ENCODE measurements at places on chromosomes 4 and X.

DNA sequence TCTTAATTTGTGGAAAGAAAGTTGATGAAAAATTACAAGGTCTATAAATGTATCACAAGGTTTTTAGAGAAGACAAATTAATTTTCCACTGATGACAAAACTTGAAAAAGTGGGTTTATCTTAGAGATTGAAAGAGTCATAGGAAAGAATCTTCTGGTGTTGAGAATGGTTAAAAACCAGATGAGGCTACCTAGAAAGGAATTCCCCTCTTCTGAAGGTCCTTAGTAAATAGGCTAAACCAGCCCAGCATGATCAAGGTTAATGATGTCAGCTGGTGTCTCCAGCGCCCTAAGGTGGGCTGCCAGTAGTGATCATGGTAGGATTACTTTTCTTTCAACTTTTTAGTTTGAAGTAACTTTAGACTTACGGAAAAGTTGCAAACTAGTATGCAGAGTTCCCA, 71.8 kb upstream of the PGRMC2 start:
- no peak for DNase-seq
- H3K4me1 ChIP-seq: no peaks in the 10 kb centered on the region
- no peaks in the 10 kb centered on the region for H3K27me3 ChIP-seq
- H3K36me3 ChIP-seq: no peaks in the 10 kb centered on the region
- H3K27ac ChIP-seq: no peak overlapping the region

DNA sequence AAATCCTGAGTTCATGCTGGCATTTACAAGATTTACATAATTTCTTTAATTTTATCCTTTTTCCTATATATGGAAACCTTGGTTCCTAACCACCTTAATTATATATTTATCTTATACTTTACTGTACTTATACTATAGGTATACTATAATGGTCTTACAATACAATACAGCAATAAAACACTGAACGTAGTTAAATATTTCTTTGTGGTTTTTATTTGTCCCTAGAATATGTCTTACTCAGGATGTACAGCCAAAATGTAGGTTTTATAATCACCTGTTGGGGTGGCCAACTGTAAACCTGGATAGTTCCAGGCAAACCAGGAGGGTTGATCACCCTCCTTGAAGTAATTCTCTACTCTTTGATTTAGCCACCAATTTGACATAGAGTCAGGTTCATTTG, 48.4 kb upstream of the KIT start:
- no peaks in the 10 kb centered on the region for H3K4me1 ChIP-seq
- H3K27me3 ChIP-seq: no peaks in the 10 kb centered on the region

- H3K4me3 ChIP-seq: no peak overlapping the region
- no peak overlapping the region for H3K27ac ChIP-seq
- no peak for DNase-seq
- H3K36me3 ChIP-seq: no peaks in the 10 kb centered on the region
- H3K27me3 ChIP-seq: no peaks in the 10 kb centered on the region
These were observed 18.1 kb downstream of the KIT start for GRCh38 chr4:54675721-54676461.

DNA sequence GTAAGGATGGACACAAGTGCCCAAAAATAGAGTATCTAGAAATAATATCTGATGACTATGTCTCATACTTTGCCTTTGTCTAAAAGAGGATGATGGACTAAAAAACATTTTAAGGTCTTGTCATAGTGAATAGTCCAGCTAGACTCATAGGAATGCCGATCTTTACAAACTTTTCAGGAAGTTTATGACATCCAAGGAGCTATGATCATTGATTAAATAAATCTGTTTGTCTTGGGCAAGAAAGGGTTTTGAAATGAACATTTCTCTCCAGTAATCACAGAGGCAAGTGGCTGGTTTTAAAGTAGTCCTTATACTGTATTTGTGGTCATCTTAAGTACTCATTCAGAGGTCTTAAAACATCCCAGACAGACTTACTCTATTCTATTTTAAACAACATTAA, 109.8 kb downstream of the MAPK10 start:
- no peak overlapping the region for H3K4me3 ChIP-seq
- H3K27me3 ChIP-seq: no peaks in the 10 kb centered on the region
- H3K27ac ChIP-seq: no peak overlapping the region
- DNase-seq: no peak

- DNase-seq: no peak
- no peak overlapping the region for H3K27ac ChIP-seq
- H3K4me1 ChIP-seq: peaks cover 4% of the 10 kb centered on the region
- H3K27me3 ChIP-seq: no peaks in the 10 kb centered on the region
- H3K4me3 ChIP-seq: no peak overlapping the region
- H3K36me3 ChIP-seq: no peaks in the 10 kb centered on the region
These were observed 14.7 kb downstream of the TRIM2 start for GRCh38 chr4:153218961-153219360.

DNA sequence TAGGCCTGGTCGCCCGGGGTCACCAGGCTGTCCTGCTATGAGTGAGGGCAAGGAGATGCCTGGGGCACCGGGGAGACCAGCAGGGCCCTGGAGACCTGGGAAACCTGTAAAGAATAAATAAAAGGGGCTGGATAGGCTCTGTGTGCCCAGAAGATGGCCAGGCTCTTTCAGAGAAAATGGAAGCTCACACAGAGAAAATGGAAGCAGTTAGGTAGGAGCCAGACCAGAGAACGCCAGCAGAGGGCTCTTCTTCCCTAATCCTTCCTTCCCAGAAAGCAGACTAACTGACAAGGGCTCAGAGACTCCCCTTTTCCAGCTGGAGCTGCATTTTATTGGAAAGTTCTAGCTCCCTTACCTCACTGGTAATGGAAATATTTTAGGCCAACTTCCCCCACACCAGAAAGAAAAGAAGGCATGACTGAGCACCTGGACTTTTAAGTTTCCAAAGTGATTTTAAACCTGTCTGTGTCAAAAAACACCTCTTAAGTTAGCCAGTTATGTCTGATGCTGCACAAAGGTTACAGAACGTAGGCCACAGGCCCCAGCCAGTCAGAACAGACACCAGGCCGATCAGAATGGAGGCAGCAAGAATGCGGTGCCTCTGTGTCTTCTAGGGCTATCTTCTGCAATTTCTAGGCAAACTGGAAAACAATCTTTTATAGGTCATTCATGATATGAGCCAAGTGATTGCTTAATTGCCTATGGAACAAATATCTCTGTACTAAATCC, 74.0 kb downstream of the ATG4A start:
- no peak for DNase-seq
- H3K36me3 ChIP-seq: no peaks in the 10 kb centered on the region
- no peak overlapping the region for H3K27ac ChIP-seq
- no peak overlapping the region for H3K4me3 ChIP-seq
- no peaks in the 10 kb centered on the region for H3K4me1 ChIP-seq

DNA sequence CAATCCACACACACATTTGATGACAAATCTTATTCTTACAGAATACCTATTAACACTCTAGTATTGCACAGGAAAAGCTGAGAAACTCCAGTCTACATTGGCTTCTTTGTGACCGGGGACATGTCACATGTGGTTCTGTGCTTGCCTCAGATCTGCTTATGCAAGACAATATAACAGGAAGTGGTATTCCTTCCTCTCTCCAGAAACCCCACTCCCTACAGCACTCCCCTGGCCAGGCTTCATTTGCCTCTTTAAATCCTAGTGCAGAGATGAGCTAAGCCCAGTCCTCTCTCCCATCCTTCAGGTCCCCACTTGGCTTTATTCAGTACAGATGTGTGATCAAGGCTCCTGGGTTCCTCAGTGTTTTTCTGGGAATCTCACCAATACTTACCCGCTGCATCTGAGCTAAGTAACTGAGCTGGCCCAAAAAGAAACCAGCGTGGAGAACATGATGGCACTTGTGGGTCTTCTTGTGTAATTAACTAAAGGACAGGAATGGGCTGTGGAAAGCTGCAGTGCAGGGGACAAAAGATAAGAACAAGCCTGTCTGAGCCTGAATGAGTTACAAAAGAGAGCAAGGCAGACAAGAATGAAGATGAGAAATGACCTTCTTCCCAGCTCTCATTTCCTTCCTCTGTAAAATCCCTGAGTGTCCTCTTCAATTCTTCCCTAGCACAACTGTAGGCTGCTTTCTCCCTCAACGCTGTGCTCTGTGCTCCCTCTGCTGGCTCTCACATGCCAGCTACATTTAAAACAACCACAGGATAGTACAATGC, 105.6 kb downstream of the HNRNPD start:
- H3K36me3 ChIP-seq: no peaks in the 10 kb centered on the region
- H3K4me1 ChIP-seq: no peaks in the 10 kb centered on the region
- H3K27ac ChIP-seq: no peak overlapping the region
- no peak overlapping the region for H3K4me3 ChIP-seq
- no peak for DNase-seq

GRCh38 chrX:24493740-24494581, 28.9 kb downstream of the PDK3 start:
- no peak for DNase-seq
- H3K4me1 ChIP-seq: no peaks in the 10 kb centered on the region
- H3K4me3 ChIP-seq: peak overlapping the region; percentile 28
- H3K27ac ChIP-seq: peak overlapping the region; percentile 52
- H3K36me3 ChIP-seq: peaks cover 3% of the 10 kb centered on the region
- no peaks in the 10 kb centered on the region for H3K27me3 ChIP-seq

- DNase-seq: no peak
- no peak overlapping the region for H3K27ac ChIP-seq
- no peak overlapping the region for H3K4me3 ChIP-seq
- H3K4me1 ChIP-seq: no peaks in the 10 kb centered on the region
- H3K36me3 ChIP-seq: no peaks in the 10 kb centered on the region
These were observed 2352.3 kb downstream of the PCDH7 start for GRCh38 chr4:33072298-33073089.

DNA sequence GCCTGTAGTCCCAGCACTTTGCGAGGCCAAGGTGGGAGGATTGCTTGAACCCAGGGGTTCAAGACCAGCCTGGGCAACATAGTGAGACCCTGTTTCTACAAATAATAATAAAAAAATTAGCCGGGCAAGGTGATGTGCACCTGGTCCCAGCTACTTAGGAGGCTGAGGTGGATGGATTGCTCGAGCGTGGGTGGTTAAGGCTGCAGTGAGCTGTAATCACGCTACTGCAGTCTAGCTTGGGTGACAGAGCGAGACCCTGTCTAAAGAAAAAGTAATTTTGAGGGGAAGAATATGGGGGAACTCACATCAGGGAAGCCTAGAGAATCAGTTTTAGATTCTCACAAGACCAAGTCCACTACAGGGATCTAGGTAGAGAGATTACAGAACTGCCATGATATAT, 28.9 kb upstream of the LCORL start:
- no peak overlapping the region for H3K27ac ChIP-seq
- H3K27me3 ChIP-seq: no peaks in the 10 kb centered on the region
- DNase-seq: no peak
- H3K4me1 ChIP-seq: no peaks in the 10 kb centered on the region
- H3K36me3 ChIP-seq: no peaks in the 10 kb centered on the region

DNA sequence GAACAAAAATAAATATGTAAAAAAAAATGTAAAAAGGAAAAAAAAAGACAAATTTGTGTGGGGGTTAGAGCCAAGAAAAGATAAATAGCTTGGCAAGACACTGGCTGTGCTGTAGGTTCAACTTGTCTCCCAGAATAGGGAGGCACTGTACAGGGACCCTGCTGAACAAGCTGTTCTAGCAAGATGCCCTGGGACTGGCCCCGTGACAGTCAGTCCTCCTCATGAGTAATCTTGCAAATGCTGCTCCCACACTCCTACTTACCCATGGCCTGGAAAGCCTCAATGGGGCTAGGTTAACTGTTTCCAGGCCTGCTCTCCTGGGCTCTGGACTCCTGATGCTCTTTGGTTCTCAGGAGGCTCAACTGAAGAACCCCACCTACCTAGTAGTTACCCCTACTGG, 106.8 kb downstream of the ATG4A start:
- no peak overlapping the region for H3K27ac ChIP-seq
- no peaks in the 10 kb centered on the region for H3K4me1 ChIP-seq
- no peak for DNase-seq

DNA sequence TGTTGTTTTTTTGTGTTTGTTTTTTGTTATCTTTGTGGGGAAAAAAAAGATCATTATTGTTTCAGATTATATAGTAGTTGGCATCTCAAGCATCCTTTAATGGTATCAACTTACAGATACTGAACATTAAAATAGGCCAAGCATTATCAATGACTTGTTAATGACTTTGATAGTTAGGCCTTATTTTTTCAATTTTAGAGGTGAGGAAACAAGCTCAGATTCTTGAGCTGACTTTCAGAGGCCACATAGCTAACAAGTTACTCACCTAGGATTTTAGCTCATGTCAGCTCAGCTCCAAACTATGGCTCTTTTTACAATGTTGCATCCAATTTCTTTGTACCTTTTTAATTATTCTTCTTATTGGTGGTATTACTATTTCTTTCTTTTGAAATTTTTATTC, 471 bp upstream of the PLAC8 start:
- no peak for DNase-seq
- H3K4me1 ChIP-seq: no peaks in the 10 kb centered on the region
- no peaks in the 10 kb centered on the region for H3K36me3 ChIP-seq
- no peak overlapping the region for H3K4me3 ChIP-seq
- H3K27ac ChIP-seq: no peak overlapping the region

- H3K27me3 ChIP-seq: no peaks in the 10 kb centered on the region
- peak overlapping the region; percentile 49 for H3K4me3 ChIP-seq
- no peaks in the 10 kb centered on the region for H3K36me3 ChIP-seq
- no peak overlapping the region for H3K27ac ChIP-seq
- DNase-seq: no peak
These were observed 530 bp upstream of the NMU start for GRCh38 chr4:55636656-55636999.

DNA sequence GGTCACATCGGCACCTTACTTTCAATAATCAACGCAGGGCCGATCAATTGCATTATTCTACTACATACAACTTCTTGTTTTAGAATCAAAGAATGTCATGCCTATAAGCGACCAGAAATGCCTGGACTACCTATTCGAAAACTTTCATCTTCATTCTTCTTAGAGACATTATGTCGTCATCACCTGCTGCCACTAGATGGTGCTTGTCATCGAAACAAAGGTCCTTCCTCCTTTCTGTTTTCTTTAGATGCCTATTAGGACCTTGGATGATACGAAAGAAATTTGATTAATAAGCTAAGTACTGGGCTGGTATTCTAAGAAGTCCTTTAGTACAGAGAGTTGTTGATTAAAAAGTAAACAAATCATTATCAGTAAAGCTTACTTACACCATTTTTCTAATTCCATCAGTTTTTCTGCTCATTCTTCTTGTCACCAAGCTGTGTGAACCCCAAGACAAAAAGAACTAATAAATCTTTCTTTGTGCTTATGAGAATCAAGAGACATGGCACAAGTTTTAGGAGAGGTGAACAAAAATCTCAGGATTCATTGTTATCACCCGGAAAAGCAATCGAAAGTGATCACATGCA, 154.5 kb upstream of the SLC4A4 start:
- H3K4me1 ChIP-seq: no peaks in the 10 kb centered on the region
- no peak overlapping the region for H3K27ac ChIP-seq
- no peaks in the 10 kb centered on the region for H3K27me3 ChIP-seq
- no peak overlapping the region for H3K4me3 ChIP-seq

- no peak overlapping the region for H3K4me3 ChIP-seq
- H3K27me3 ChIP-seq: no peaks in the 10 kb centered on the region
- no peaks in the 10 kb centered on the region for H3K4me1 ChIP-seq
- H3K27ac ChIP-seq: no peak overlapping the region
- H3K36me3 ChIP-seq: peaks cover 4% of the 10 kb centered on the region
These were observed 83.0 kb upstream of the IL13RA1 start for GRCh38 chrX:118644378-118644777.

- H3K27ac ChIP-seq: no peak overlapping the region
- H3K36me3 ChIP-seq: no peaks in the 10 kb centered on the region
- no peaks in the 10 kb centered on the region for H3K4me1 ChIP-seq
- no peak for DNase-seq
- H3K27me3 ChIP-seq: no peaks in the 10 kb centered on the region
These were observed 239.2 kb downstream of the ANK2 start for GRCh38 chr4:113288696-113289095.

- H3K4me3 ChIP-seq: no peak overlapping the region
- no peaks in the 10 kb centered on the region for H3K4me1 ChIP-seq
- DNase-seq: no peak
- no peak overlapping the region for H3K27ac ChIP-seq
These were observed 87.2 kb upstream of the MCF2 start for GRCh38 chrX:139795196-139795595.
